AG08396 (cell line): ENCODE measurements at places on chromosomes 4 and X.

GRCh38 chr4:113697429-113697828, 64.1 kb downstream of the CAMK2D start:
- DNase-seq: no peak

DNA sequence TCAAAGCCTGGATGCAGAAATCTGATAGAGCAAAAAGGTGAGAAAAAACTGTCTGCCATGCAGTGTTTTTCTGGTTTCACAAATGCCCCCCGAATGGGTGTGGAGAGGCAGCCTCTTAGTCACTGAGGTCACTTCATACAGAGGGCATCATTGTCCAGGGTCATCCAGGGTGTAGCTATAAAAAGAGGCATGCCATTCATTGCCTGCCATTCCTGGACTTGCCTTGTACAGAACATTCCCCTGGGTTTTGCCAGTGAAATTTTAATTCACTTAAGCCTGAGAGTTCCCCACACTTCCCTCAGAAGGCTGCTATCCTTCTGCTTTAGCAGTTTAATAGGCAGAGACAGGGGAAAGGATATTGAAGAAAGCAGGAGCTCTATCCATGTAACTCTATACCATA, 230.3 kb downstream of the UNC5C start:
- no peak for DNase-seq

GRCh38 chrX:145910017-145910416, 92.4 kb downstream of the SLITRK2 start:
- DNase-seq: no peak

DNA sequence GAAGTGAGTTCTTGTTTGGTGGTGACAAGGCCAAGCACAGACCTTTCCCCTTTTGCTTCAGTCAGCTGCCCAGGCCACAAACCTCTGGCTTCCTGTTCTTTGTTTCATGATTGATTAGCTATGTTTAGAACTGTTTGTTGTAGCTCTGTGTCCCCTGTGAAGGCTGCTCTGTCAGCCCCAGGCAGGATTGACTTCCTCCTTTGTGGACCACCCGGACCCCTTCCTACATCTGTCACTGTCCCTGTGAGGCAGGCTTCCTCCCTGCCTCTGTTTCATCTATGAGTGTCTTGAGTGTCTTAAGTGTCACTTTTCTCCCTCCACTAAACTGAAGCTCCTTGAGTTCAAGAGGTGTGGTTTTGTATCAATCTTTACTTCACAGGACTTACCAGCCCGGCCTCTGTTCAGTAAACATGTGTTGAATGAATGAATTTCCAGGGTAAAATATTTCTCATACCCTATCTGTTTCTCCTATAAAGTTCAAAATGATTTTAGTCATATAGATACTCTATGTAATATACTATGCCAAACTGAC, 83.5 kb downstream of the ZNF674 start:
- DNase-seq: no peak

DNA sequence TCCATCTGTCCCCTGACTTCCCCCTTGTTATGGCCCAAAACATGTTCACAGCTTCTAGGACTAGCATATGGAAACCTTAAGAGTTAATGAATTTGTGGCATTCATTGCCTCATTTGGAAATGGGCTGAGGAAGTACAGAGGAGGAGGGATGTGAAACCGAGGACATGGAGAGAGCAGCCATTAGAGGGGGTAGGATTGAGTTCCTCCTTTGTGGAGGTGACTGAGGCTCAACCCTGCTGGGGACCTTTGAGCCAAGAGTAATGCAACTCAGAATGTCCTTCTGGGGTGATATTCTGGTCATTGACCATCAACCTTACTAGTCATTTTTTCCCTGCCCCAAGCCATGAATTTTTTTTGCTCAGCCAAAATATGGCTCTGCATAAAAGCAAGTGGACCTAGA, 109.4 kb downstream of the ZNF518B start:
- DNase-seq: no peak

DNA sequence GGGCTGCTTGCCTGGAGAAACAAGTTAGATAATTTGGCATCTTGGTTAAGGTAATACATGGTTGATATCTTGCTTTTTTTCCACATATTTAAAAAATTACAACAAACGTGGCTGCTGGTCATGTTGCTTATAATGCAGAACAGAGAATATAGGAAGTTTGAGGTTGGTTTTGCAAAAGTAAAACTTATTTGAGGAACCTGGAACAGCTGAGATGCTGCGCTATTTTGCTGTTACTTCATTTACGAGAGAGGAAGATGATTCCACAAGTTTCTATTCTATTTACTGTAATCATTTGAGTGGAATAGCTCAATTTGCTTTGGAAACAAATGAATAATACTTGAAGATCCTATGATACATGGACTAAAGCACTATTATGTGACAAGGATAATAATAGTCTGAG, 118.9 kb downstream of the TMA16 start:
- DNase-seq: no peak

- DNase-seq: no peak
Measured at GRCh38 chr4:55524844-55525571, 21.7 kb downstream of the CLOCK start.

DNA sequence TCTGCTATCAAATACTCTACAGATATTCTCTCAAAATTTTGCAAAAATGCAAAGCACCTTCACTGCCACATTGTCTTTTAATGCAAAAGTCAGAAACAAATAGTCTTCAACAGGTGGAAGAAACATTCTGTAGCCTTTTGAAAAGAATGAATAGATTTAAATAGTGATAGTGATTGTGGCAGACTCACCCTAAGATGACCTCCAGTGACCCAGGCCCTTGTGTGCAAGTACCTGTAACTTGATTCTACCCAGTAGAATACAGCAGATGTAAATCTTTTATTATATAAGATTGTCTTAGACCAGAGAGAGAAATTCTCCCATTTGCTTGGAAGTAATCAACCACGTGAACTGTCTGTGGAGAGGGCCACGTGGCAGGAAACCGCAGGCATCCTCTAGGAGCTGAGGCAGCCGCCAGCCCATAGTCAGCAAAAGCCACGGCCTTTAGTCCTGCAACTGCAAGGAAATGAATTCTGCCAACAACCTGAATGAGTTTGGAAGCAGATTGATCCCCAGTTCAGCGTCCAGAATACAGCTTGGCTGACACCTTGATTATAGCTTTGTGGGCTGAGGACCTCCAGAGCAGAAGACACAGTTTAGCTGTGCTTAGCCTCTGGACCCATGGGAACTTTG, 272.5 kb downstream of the ARHGAP10 start:
- no peak for DNase-seq

GRCh38 chr4:67234296-67234695, 311.0 kb downstream of the CENPC start:
- no peak for DNase-seq

DNA sequence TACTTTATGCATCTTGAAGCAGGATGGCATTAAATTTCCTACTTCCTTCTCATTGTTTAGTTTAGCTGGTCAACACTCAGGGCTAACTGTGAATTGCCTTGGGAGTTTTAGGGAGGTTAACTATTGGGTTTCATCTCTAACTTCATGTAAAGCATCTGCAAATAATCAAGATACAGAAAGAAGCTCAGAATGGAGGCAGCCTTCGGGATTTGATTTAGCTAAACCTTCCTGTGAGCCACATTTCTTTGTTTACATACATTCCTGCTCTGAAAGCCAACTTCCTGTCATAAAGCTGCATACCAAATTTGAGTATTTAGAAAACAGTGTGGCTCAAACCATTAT, 131.7 kb upstream of the PCDH18 start:
- DNase-seq: peak; percentile 17

- DNase-seq: no peak
Measured at GRCh38 chr4:21469438-21470300, 478.9 kb downstream of the KCNIP4 start.

DNA sequence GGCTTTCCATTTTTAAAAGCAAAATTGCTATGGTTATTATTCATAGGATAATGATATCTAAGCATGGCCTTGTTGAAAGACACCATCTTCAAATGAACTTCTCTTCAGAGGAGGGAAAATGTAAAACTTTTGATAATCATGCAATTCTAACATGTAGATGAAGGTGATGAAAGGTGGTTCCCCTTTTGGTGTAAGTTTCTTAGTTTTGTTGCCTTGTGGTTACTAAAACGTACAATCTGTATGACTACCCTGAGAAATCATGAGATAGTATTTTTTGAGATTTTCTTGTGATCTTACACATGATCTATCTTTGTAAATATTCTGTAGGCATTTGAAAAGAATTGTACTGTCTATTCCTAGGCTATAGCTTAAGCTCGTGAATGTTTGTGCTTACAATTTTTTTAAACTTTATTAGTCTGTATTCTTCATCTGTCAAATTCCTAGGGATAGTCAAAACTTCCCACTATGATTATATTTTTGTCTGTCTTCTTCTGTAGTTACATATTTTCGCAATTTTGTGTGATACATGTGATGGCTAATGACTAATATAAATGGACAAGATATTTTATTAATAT, 47.5 kb downstream of the PTPN13 start:
- no peak for DNase-seq

DNA sequence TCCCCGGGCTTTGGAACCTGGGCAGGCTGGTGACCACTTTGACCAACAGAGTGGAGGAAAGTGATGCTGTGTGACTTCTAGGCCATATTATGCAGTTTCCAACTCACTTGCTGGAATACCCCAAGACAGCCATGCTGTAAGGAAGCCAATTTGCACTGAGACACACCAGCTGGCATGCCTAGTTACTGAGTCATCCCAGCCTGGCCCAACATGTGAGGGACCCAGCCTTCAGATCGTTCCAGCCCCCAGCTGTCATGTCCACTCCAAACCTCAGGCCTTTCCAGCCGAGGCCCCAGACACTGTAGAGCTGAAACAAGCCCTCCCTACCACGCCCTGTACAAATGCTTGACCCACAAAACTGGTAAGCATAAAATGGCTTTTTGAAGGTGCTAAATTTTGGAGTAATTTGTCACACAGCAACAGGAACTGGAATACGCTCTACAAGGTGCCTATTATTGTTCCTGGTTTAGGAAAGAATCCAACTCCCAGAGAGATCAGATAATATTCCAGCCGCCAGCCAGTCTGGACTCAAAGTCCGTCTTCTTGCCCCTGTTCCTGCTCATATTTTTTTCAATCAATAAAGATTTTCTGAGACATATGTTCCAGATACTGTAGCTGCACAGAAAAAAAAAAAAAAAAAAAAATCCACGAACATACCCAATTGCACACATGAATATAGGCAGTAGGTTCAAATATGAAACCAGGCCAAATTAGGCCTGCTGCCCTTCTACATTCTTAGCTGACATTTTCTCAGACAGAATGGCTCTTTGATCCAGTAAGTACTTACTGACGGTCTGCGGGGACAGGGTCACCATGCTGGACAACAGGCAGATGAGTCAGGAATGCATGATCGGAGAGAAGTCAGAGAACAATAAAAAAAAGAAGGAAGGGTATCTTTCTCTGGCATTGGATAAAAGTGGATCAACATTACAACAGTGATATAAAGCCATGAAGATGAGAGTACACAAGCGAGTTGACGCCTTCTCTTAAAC, 35.1 kb downstream of the SH3KBP1 start:
- DNase-seq: peak; percentile 44

- DNase-seq: no peak
Measured at GRCh38 chrX:95949588-95949987, 735.1 kb upstream of the DIAPH2 start.

- no peak for DNase-seq
Measured at GRCh38 chr4:174340714-174341113, 57.0 kb downstream of the CEP44 start.

DNA sequence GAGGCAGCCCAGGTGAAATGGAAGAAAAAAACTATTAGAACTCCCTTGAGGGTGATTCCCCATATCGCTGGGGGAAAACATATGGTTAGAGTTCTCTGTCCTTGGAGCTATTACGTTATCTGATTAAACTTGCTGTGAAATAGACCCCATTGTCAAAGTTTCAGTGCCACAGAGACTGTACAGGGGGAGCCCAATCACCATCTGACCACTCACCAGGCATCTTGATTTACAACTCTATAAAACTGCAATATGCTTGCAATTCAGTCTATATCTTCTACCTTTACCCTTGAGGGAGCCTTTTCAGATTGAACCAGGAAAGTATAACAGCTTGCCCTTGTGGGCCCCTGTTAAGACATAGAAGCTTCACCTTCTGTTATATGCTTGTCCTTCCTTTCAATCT, 18.2 kb downstream of the TMEM255A start:
- no peak for DNase-seq

DNA sequence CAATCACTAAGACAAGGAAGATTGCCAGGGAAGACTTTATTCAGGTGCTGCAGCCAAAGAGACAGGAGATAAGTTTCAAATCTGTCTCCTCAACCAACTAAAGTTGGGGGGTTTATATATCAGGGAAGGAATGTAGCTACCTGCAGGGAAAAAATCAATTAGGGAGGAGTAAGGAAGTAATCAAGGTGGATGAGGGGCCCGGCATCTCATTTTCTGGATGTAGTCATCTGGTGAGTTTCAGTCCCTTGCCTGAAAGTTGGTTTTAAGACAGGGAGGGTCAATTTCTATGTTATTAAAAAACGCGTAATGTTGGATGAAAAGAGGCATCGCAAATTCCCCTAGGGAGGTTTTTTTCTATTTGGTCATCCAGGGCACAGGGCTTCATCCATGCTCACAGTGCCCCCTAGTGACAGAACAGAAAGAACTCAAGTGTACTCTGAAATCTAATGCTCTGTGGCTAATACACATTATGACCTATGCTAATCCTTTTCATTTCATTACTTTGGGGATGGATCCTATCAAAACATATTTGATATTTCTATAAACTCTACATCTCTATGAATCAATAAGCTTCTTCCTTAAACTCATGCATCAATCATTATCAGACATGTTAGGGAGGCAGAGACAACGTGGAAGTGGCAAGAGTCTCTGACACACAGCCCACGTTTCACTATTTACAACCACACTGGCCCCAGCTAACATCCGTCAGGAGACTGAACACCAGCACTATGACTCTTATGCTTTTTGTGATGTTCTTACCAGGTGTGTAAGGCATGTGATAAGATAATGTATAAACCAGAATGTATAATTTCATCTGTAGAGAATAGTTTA, 1577.0 kb upstream of the TENM3 start:
- peak; percentile 28 for DNase-seq

- no peak for DNase-seq
Measured at GRCh38 chr4:6961496-6962210, 52.0 kb downstream of the TBC1D14 start.

GRCh38 chrX:8404471-8404870, 60.2 kb upstream of the VCX3B start:
- DNase-seq: no peak

DNA sequence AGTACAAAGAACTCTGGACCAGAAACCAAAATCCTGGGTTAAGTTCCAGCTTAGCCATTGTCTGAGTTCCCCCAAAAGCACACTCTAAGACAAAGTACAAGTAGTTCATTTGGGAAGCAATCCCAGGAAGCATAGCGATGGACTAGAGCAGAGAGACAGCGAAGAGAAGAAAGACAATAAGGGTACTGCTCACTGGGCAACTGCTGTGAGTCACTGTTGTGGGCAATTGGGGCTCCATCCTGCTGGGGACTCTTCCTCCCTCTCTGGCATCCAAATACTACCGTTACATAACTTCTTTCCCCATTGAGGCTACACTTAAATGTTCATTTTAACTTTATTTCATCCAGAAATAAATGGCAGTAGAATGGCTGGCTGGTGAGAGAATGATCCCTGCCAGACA, 14.1 kb downstream of the SRPX start:
- no peak for DNase-seq

- no peak for DNase-seq
Measured at GRCh38 chrX:133056341-133056740, 40.6 kb downstream of the USP26 start.
